ENCODE measurements at places on chromosomes 3 and 15.

GRCh38 chr3:17571686-17572085 lies 170.7 kb downstream of the TBC1D5 start:
- DNase-seq: no peak

- no peak for DNase-seq
Observed at GRCh38 chr15:29162411-29162810, 107.2 kb downstream of the NSMCE3 start.

GRCh38 chr3:132788301-132788671 lies 66.1 kb upstream of the NPHP3 start:
- DNase-seq: peak; percentile 21

- no peak for DNase-seq
Observed at GRCh38 chr3:128073185-128073725, 21.0 kb downstream of the SEC61A1 start.

GRCh38 chr15:64950888-64951287 lies 38.8 kb downstream of the SPG21 start:
- DNase-seq: no peak

- DNase-seq: no peak
Observed at GRCh38 chr3:16793321-16793720, 91.4 kb upstream of the PLCL2 start.

- DNase-seq: no peak
Observed at GRCh38 chr3:126424039-126424717, 29.5 kb downstream of the CFAP100 start.

DNA sequence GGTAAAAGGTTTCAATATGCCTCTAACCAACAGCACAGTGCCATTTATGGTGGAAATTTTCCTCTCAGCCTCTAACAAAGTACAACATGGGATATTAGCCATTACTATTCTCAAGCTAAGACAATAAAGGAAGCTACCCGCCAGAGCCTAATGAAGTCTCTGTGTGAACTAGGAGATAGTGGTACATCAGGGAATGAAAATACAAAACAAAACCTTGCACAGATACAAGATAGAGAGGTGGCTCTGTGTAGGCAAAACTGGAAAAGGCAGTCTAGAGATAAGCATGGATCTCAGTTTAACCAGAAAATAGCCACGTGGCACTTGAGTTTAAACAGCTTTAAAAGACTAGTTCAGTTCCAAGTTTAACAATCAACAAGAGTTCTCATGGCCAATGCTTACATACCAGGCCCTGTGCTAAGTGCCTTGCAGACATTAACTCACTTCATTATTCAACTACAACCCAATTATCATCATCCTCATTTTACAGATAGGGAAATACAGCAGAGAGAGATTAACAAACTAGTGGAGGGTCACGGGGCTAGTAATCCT lies 279.3 kb downstream of the IGSF11 start:
- DNase-seq: no peak

GRCh38 chr3:151630035-151630434 lies 103.7 kb upstream of the AADACL2 start:
- DNase-seq: no peak

- no peak for DNase-seq
Observed at GRCh38 chr15:84872009-84872910, 12.2 kb upstream of the SLC28A1 start.

DNA sequence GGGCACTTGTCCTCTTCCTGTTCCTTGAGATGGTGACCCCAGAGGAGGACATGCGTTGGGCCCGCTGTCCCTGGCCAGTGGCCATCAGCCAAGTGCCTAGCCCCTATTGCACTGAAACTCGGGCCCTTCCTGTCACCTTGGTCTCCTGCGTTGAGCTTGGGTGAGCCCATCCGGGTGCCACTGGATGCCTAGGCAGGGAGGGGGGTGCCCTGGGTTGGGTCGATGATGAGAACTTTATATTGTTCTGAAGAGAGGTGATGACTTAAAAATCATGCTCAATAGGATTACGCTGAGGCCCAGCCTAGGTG lies 221.8 kb downstream of the SNRPN start:
- DNase-seq: no peak

DNA sequence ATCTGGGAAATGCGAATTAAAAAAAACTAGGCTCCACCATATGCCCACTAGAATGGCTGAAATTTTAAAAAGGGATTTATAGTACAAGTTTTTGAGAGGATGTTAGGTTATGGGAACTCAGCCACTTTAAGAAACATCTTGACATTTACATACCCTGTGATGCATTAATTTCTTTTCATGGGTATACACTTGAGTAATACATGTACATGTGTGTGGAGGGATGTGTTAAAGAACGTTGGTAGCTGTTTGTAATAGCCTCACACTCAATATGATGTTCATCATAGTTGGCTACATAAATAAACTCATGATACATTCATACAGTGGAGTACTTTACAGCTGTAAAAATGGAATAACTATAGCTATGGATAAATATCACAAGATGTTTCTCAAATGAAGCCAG lies 40.9 kb downstream of the MEF2A start:
- no peak for DNase-seq

DNA sequence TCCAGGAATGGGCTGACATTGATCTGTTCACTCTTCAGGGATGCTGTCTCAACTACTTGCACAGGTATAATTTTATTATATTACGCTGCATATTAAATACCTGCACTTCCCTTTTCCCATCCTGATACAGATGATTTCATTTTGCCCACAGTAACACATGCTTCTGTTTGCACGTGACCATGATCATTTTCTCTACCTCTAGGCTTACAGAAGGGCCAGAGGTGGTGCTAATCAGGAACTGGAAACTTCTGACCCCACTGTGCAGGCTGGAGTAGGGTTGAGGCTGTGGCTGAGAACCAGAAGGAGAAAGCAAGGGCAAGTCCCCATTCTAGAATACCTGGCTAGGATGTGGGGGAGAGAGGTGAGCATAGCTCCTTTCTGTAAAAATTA lies 304.8 kb downstream of the PTPRG start:
- no peak for DNase-seq

- no peak for DNase-seq
Observed at GRCh38 chr15:48547286-48547685, 98.2 kb downstream of the FBN1 start.

GRCh38 chr3:20145874-20146273 lies 40.1 kb downstream of the SGO1 start:
- no peak for DNase-seq

Data from AG04450 (cell line).